ENCODE measurements at places on chromosomes 5 and 9.

- DNase-seq, result no peak
Observed at GRCh38 chr9:113907282-113907681, 31.2 kb downstream of the ZNF618 start.

DNA sequence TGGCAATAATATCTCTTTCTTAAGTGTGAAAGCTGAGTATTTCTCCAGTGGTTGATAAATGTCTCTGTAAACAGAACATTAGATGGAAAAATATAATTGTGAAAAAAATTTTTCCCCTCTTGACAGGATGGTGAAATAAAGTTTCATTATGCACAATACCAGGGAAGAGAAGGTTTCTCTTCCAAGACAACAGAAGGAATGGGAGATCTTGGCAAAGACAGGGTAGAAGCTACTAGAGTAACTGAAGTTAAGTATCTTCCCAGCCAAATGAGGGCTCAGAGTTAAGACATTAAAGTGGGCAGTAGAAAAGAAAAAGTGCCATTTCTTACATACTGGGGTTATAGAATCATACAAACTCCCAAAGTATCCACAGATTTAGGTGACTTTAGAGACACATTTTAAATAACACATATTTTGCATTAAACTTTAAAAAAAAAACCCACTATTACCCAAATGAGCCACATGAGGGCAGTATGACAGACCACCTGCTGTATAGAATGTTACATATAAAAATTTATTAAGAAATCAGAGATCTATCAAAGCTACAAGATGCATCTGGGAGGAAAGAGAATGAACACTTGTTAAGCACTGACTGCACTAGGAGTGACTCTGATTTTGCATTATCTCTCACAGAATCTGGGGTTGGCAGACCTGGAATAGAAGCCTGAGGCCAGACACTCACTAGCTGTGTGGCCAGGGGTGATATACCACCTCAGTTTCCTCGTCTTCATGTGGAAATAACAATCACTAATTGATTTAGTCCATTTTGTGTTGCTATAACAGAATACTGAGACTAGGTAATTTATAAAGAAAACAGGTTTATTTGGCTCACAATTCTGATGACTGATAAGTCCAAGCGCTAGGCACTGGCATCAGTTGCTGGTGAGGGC, 98.5 kb downstream of the ARSB start:
- no peak for DNase-seq

GRCh38 chr5:145236983-145237382, 598.2 kb downstream of the PRELID2 start:
- DNase-seq, result no peak

DNA sequence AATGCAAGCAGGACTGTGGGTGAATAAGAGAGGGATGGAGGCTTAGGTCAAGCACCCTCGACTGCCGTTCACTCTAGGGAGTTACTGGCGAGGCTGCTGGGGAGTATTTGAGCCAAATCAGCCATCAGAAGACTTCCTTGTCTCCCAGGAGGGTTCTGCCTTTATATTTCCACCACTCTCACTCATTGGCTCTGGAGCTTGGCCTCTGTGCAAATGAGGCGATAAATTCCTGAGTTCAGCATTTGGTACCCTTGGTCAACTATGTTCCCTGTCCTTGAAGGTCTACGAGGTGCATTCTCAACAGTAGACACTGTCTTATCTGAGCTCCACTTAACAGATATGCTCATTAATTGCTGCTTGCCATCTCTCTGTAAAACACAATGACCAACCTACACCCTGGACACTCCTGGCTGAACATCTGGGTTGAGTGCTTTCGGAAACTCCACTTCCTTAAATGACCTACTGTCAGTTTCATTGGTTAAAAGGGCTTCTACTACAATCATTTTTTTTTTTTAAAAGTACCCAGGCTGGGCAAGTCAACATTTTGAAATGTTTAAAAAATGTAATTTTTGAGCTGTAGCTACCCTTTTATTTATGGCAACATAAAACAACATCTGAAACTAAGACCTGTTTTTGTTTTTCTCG, 153.2 kb downstream of the NTRK2 start:
- DNase-seq, result no peak
